ENCODE measurements at places on chromosomes 6 and 20. TPM values are rescaled to one million over a fixed set of nuclear protein-coding genes. Genes with fewer than 3 reads are reported as not detected.

GRCh38 chr20:701401-702129, 26.0 kb upstream of the SCRT2 start:
- DNase-seq, result no peak

GRCh38 chr6:13992417-13993055, 67.8 kb downstream of the RNF182 start:
- no peak for DNase-seq

The SLC52A3 gene
- not detected for total RNA-seq

- DNase-seq, result no peak
Measured at GRCh38 chr6:1610497-1611321, 994 bp downstream of the FOXC1 start.

The FAM209B gene
- total RNA-seq, result 0.44 TPM

DNA sequence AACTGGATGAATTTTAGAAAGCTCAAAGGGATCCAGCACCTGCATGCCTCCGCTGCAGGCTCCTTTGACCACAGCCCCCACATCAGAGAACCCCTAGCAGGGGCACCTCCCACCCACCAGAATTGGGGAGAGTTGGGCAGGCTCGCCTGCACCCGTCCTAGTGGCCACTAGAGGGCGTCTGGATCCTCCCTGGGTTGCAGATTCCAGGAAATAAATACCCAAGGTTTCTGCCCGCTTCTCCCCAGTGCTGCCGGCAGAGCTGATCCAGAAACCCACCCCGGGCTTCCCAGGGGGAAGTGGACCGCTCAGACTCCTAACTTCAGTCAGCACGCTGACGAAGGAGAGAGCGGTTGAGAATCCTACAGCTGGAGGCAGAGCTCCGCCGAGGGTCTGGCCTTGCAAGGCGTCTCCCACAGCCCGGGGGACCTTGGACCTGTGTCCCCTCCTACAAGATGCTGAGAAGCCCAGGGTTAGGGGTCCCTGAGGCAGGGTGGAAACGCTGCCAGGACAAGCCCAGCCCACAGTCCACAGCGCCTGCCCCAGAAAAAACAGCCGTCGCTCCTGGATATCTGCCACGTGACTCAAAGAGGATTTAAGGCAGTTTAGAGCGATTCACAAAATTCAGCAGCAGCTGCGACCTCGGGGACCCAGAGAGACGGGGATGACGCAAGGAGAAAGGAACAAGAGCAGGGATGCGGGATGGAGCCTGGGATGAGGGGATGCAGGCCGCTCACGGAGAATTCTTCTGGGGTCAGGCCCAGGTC, 32.6 kb upstream of the PHACTR3 start:
- DNase-seq, result no peak

DNA sequence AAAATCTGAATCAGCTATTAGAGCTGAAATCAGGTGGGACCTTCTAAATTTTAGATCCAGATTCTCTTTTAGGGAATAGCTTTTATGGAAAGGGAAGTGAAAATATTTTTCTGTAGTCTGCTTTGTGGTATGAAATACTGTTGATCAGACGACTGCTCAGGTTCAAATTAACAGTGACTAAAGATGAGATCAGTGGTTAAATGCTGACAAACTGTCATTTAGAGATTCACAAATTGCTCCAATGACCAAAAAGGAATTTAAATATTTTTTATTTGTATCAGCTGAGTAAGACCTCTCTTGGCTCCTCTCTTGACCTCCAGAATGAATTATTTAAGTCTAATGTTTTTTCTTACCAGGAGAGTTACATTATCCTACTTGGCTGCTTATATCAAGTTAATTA, 77.3 kb downstream of the KCNQ5 start:
- no peak for DNase-seq

DNA sequence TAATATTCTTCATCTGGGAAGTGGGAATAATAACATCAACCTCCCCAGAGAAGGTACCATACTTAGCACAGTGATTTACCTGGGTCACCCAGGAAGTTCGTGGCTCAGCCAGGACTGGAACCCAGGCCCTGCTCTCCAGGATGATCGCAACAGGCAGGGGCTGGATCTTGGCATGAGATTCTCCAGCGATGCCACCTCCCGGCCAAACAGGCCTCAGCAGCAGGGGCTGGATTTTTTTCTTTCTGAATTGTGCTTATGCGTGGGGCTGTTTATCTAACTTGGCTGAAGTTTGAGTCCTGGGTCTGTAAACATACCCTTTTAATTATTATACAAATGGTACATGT, 129.5 kb upstream of the PTPN1 start:
- DNase-seq, result no peak

The TRPC4AP gene
- total RNA-seq, result 45.5 TPM

The SPAG4 gene
- 5.5 TPM for total RNA-seq

DNA sequence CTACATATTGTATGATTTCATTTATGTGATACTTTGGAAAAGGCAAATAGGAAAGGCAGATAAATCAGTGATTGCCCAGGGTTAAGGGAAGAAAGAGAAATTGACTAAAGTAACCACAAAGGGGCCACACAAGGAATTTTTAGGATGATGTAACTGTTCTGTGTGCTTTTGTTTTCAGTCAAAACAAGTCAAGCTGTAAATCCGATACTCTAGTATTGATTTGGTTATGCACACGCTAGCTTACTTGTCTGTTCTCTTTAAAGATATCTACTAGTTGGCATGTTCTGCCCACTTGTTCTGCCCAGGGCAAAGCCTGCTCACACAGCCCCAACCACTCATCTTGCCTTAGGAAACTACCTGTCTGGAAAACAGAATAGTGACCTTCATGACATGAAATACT, 6.4 kb downstream of the FBXL4 start:
- no peak for DNase-seq

The MYT1 gene
- not detected for total RNA-seq

The SMLR1 gene
- 0.08 TPM for total RNA-seq

The SNX3 gene
- 70.0 TPM for total RNA-seq

The PGC gene
- total RNA-seq, result 0.26 TPM

DNA sequence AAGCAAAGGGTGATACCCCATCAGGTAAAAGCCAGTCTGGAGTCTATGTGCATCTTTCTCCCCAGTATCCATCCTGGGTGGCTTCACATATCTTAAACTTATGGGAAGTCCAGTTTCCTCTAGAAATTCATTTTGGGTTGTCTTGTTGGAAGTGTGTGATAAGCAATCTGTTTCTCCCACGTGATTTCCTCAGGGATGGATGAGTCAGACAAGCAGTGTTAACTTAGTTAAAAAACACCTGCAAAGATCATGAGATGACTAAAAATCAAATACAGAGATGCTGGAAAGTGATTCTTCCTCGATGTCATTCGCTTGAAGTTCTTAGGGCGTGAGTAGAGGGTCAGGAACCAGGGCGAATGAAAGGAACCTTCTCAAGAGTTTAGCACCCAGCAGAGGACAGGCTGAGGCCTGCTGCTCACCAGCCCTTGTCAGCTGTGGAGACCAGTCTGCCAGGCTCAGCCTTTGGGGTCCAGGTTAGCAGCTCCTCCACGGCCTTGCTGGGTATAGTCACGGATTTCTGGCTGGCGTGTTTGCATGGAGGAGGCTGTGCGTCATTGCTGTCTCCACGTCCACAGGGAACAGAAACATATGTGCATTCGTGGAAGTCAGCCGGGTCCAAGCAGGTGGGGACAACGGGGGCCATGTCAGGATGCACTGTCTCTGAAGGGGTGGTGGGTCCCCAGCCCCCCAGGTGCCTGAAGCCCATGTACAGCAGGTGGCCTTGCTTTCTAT, 2.8 kb upstream of the PNPLA1 start:
- DNase-seq, result no peak

GRCh38 chr6:111353912-111354462, 129.0 kb downstream of the REV3L start:
- DNase-seq, result no peak

DNA sequence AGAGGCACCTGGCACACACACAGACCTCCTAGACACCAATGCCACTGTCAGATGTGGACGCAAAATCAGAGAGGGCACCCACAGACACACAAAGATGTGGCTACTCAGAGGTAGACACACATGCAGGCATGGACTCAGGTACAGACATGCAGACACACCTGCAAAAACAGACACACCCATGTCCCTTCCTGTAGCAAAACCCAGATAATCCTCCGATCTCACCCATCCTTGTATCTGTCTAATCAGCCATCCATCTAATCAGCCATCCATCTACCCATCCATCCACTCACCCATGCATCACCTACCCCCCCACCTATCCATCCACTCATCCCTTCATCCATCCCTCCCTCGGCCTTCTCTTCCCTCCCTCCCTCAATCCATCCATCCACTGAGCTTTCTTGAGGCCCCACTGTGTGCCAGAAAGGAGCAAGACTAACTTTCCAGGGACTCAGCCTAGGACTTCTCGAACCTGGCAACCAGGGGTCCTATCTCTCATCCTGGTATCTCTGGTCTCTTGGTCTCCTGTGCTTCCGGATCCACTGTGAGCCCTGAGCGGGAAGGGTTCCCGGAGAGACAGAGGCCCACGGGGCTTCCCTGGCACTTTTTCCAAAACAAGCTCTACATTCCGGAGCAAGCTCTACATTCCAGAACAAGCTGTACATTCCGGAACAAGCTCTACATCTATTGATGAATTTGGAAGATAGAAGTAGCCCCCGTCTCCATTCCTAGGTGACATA, 1.1 kb upstream of the TGM2 start:
- DNase-seq, result no peak

DNA sequence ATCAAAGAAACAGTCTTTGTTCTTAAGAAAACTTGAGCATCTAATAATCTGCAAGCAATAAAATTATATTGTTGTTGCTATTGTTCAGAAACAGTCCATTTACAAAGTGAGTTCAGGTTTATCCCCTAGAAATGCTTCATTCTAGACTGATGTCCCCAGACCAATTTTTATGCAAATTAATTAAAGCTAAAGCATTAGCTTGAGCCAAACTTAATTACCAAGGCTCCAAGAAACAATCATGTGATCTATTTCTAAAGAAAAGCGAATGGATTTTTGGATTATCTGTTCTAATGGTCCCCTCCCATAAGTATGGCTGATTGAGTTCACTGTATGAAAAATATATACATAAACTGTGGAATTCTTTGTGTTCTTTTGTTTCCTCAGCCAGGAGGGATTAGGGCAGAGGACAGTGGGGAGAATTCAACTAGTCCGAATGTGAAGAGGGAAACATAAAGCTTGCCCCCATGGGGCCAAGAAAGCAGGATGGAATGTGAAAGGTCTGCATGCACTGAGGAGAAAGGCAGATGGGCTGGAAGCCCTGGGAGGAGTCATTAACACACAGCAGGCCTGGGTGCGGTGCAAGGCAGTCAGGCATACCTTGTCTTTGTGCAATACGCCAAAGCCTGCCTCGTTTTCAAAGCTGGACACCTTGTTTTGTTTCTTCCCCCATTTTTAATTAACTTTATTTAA, 597.1 kb downstream of the KIF16B start:
- DNase-seq, result no peak

GRCh38 chr6:12903246-12903645, 186.7 kb downstream of the PHACTR1 start:
- no peak for DNase-seq

GRCh38 chr6:15659181-15659580, 3.6 kb downstream of the DTNBP1 start:
- no peak for DNase-seq

The FOXQ1 gene
- total RNA-seq, result 0.08 TPM

DNA sequence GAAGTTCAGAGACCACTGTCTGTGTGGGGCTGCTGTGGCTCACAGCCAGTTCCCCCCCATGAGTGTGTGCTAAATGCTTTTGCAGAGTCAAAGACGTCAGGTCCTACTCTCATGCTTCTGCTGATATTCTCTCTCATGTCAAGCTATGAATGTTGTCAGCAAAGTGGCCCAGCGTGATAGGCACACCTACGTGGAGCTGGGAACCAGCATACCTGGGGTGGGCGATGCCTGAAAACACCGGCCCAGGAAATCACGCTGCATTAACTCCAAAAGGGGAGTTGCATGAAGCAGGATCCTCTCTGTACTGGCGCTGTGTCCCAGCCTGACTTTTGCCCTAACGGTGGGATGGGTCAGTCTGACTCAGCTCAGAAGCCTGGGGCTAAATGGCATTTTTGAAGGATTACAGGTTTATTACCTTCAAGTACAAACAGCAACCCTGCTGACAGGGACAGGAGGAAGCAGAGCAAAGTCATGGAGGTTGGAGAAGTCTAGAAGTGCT, 9.0 kb upstream of the MRPS10 start:
- no peak for DNase-seq

The DAAM2 gene
- not detected for total RNA-seq

The FAXC gene
- total RNA-seq, result not detected

DNA sequence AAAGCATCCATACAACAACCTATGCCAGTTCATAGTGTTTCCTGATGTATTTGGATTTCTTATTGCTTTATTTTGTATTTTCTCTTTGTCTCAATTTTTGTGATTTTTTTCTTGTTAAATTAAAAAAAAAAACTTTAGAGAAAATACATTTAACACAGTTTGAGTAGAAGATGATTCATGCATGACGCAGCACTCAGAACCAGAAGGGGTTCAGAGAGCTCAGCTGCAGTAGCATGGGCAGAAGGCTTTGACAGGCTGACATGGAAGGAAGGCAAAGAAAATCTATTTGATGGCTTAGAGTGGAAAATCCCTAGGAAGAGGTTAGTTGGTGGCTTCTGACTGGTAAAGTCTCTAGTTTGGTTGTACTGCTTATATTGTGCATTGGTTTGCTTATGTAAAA, 207.2 kb upstream of the STXBP5 start:
- no peak for DNase-seq

The OXT gene
- not detected for total RNA-seq

DNA sequence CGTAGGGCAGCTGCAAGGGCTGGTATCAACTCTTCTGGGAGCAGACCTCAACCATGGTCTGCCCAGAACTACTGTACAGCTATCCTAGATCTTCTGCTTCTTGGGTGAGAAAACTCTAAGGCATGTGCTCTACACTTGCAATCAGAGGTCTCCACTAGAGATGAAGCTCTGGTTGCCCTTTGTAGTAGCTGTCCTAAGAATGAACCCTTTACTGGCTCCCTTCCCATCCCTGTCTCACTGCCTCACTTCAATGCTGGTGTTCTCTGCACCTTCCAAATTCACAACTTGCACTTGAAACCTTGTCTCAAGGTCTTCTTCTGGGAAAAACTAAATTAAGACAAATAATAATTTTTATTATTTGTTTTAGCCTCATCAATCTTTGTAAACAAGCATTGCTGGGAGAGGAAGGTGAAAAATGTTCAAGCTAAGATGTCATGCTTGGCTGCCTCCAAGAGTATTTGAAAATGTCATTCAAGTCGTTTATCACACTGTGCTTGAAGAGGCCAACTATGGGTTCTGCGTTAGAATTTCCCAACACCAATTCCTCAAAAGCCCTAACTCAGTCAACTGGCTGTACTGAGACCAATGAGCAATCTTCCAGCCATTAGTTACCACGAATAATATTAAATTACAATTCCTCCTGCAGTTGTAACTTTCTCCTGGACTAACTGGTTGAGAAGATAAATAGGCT, 255.7 kb upstream of the PRND start:
- DNase-seq, result no peak
